HCT116 (cell line): ENCODE measurements at places on chromosomes 2 and 18. TPM values are rescaled to one million over a fixed set of nuclear protein-coding genes. Genes with fewer than 3 reads are reported as not detected.

ABCB6 gene
- 24.5 TPM for total RNA-seq

LIMS4 gene
- total RNA-seq = 1.1 TPM

DNA sequence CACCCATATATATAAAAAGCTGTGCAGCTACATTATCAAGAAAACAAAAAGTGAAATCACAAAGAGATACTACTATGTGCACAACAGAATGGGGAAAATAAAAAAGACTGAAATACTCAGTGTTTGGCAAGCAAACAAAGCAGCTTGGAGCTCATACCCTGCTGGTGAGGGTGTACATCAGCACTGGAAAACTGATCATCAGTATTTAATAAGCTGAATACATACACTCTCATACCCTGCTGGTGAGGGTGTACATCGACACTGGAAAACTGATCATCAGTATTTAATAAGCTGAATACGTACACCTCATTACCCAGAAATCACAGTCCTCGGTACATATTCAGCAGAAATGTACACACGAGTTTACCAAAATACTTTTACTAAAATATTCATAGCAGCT, 220.8 kb downstream of the SPP2 start:
- no peak for DNase-seq
- H3K36me3 ChIP-seq = no peaks in the 10 kb centered on the region
- no peak overlapping the region for H3K27ac ChIP-seq
- H3K27me3 ChIP-seq = no peaks in the 10 kb centered on the region
- no peak overlapping the region for H3K4me3 ChIP-seq

DNA sequence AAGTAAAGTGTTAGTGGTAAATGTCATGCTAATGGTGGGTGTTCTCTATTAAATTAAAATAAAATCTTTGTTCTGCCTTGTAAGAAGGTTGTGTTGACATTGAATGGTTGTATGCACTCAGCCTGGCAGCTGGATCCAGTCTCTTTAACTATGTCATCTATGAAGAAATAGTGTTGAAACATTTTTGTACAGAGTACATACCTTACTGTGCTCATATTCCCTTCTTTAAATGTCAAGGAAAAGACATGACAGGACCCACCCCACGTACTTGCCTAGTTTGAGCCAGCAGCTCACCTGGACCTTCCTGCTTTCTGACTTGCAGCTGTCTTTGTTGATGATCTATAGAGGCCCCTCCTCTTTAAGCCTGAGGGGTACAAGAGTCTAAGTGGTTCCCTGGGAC, 85.6 kb upstream of the ST3GAL5 start:
- H3K27ac ChIP-seq = no peak overlapping the region
- H3K4me3 ChIP-seq = no peak overlapping the region
- H3K27me3 ChIP-seq = no peaks in the 10 kb centered on the region
- H3K4me1 ChIP-seq = no peaks in the 10 kb centered on the region

- H3K4me3 ChIP-seq = no peak overlapping the region
- no peaks in the 10 kb centered on the region for H3K36me3 ChIP-seq
- H3K27me3 ChIP-seq = no peaks in the 10 kb centered on the region
- no peak overlapping the region for H3K27ac ChIP-seq
These were observed 48.2 kb downstream of the IL1RL2 start for GRCh38 chr2:102235042-102235473.

DNA sequence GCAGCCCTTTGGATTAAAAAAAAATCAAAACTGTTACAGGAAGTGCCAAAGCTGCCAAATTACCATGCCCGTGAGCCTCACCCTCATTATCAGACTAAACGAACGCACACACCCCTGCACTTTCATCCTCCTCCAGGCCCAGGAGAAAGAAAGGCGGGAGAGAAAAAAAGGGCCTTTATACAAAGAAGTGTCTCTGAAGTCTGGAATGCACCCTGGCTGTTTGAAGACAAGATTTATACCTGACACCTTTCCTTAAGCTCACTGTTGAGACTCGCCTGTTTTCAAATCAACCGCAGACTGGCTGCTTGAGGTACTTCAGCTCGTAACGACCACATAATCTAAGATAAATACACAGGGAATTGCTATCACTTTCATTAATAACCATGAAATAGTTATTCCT, 31.0 kb downstream of the EDAR start:
- peaks cover 45% of the 10 kb centered on the region for H3K4me1 ChIP-seq
- H3K4me3 ChIP-seq = no peak overlapping the region
- peak overlapping the region; percentile 5; the same call in 1 of the 2 replicates for H3K27ac ChIP-seq
- peak; percentile 29 for DNase-seq
- no peaks in the 10 kb centered on the region for H3K27me3 ChIP-seq

DNA sequence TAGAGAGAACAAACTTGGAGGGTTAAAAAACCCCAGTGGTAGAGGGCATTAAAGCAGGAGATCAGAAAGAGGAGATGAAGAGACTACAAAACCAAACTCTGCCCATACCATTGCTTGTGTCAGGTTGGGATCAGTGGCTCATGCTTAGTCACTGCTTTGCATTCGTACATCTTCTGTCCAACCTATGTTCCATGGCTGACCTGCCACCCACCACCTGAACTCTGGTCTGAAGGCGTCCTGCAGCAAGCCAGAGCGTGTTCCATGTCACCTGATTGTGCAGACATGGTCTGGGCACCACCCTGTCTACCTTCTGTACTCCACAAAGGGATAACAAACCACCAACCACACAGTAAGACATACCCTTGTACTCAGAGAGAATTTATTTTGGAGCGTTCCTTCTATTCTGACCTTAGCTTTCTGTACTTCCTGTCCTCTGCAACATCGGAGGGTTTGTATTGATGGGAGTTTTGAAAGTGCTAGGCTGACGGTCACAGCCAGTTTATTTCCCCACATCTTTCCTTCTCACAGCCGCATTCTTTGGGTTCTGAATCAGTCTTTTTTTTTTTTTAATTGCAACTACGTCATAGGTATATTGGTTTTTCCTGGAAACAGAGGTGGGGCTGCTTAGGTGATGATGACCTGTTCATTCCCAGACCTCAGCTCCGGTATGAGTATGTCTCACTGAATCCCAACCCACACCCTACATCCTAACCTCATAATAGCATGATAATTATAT, 88.3 kb downstream of the SOWAHC start:
- H3K4me1 ChIP-seq = peaks cover 42% of the 10 kb centered on the region
- peak; percentile 22 for DNase-seq
- no peaks in the 10 kb centered on the region for H3K36me3 ChIP-seq
- no peak overlapping the region for H3K4me3 ChIP-seq
- no peaks in the 10 kb centered on the region for H3K27me3 ChIP-seq

DNA sequence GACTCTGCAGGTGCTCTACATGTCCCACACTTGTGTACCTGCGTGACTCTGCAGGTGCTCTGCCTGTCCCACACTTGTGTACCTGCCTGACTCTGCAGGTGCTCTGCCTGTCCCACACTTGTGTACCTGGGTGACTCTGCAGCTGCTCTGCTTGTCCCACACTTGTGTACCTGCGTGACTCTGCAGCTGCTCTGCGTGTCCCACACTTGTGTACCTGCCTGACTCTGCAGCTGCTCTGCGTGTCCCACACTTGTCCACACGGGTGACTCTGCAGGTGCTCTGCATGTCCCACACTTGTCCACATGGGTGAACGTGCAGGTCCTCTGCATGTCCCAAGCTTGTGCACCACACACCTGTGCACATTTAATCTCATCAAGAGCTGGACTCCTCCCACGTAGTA, 576.7 kb upstream of the SALL3 start:
- H3K4me1 ChIP-seq = no peaks in the 10 kb centered on the region
- H3K27ac ChIP-seq = no peak overlapping the region
- H3K27me3 ChIP-seq = no peaks in the 10 kb centered on the region
- H3K4me3 ChIP-seq = no peak overlapping the region
- H3K36me3 ChIP-seq = no peaks in the 10 kb centered on the region

GRCh38 chr18:60196836-60197606, 175.6 kb downstream of the MC4R start:
- no peaks in the 10 kb centered on the region for H3K27me3 ChIP-seq
- H3K4me1 ChIP-seq = no peaks in the 10 kb centered on the region
- H3K27ac ChIP-seq = no peak overlapping the region
- no peak overlapping the region for H3K4me3 ChIP-seq
- no peak for DNase-seq
